ENCODE measurements at places on chromosomes 16 and 17. TPM values are rescaled to one million over a fixed set of nuclear protein-coding genes. Genes with fewer than 3 reads are reported as not detected.

DNA sequence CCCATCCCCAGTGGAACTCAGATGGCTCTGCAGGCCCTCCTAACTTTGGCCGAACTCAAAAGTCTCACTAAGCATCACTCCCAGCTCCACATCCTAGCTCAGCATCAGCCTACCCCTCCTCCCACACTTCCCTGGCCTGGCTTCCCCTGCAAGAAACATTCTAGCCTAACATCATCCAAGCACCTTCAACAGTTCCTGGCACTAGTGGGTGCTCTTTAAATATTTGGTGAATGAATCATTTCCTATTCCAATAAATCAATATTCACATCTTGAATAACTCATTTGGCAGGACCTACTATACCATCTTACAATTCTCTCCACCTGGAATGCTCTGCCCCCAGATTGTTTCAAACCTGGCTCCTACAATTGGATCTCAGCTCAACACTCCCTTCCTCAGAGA lies 11.0 kb upstream of the BBS2 start:
- no peak for ATAC-seq

DNA sequence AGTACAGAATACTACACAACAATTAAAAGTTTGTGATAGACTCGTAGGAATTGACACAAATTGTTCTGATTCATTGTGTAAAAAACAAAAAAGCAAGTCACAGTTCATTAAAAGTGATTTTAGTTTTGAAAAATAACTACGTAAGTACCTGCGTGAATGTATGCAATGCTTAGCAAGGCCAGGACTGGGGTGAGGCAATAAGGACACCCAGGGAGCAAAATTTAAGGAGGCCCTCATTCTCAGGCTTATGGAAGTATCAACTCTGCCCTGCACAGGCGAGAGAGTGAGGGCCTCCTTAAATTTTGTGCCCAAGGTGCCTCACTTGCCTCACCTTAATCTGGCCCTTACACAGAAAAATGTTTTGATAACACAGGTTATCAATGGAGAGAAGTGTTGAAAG lies 31.4 kb downstream of the NOG start:
- no peak for ATAC-seq

GRCh38 chr16:11980136-11980844 lies 3.8 kb downstream of the SNX29 start:
- no peak for ATAC-seq

TOP2A gene
- 230 TPM for total RNA-seq

HBA1 gene
- total RNA-seq: not detected
